Pulmonary artery endothelial cell (primary cell): ENCODE measurements at places on chromosomes 12 and 14. TPM values are rescaled to one million over a fixed set of nuclear protein-coding genes. Genes with fewer than 3 reads are reported as not detected.

STK38L gene
- 26.6 and 34.2 TPM in 2 replicates for total RNA-seq

KRT79 gene
- total RNA-seq: not detected in 2 replicates

IL26 gene
- not detected in 2 replicates for total RNA-seq

SPTB gene
- total RNA-seq: under 0.01 TPM in 1 of 2 replicates, not detected in the other

DNA sequence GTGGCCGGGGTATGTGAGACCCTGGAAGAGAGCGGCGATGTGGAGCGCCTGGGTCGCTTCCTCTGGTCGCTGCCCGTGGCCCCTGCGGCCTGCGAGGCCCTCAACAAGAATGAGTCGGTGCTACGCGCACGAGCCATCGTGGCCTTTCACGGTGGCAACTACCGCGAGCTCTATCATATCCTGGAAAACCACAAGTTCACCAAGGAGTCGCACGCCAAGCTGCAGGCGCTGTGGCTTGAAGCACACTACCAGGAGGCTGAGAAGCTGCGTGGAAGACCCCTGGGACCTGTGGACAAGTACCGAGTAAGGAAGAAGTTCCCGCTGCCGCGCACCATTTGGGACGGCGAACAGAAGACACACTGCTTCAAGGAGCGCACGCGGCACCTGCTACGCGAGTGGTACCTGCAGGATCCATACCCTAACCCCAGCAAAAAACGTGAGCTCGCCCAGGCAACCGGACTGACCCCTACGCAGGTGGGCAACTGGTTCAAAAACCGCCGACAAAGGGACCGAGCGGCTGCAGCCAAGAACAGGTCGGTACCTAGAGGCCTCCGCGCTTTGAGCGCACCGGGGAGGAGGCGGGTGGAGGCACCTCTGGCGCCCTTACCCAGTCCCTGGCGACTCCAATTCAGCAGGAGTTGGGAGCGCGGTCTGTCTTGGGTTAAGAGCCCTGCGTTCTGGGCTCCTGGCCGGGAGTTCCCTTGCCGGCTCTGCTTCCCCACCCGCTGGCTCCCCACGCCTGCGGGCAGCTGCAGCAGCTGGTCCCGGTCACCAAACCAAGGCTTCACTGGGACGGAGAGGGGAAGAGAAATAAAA, 700 bp downstream of the SIX6 start:
- no peak for DNase-seq

DNA sequence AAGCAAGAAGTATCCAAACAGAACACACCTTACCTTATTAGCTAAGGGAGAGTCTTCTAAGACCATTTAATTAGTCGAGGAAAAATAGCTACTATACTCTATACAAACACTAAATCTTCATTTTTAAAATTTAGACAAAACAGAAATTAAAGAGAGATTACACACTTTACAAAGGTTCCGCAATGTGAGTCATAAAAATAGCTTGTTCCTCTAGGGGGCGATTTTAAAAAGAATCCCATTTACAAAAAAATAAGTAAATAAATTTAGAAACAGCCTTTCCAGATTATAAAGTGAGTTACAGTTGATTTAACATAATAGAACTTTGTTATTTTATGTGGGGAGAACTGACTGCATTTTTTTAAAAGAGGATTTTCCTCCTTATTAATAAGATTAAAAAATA, 201.6 kb downstream of the PAX9 start:
- no peak for DNase-seq

- DNase-seq: no peak
Observed at GRCh38 chr12:10075451-10075850, 23.3 kb downstream of the CLEC1A start.
